ENCODE measurements at places on chromosomes 5 and 9.

DNA sequence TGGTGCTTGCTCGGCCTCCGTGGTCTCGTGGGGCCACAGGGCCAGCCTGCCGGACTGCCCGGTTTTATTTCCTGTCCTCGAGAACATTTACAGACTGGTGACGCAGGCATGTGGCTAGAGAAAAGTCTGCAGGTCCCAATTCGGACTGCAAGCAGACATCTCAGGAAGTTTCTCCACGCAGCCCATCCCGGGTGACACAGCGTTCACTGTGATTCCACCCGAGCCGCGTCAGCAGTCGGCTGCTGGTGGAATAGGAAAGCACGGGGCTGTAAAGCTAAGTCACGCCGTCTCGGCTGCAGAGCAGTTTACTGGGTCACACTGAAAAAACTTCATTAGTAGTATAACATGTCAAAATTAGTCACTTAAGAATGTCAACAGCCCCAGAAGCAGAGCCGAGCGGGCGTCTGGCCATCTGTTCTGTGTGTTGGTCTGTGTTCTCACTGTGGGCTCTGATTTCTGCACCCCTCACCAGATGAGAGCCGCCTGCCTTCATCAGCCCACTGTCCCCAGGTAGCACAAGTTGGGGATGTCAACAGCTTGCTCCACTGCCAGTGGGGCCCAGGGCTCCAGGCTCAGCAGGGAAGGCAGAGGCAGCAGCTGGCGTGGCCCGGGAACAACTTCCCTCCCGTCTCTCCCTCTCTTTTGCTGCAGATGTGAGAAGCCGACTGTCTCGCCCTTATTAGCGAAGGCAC lies 363.7 kb downstream of the IRX2 start:
- no peak for DNase-seq

GRCh38 chr9:25310961-25311360 lies 367.3 kb downstream of the TUSC1 start:
- no peak for DNase-seq

GRCh38 chr5:134432677-134433359 lies 21.1 kb upstream of the CDKN2AIPNL start:
- no peak for DNase-seq

- DNase-seq, result no peak
These were observed 13.3 kb upstream of the VAV2 start for GRCh38 chr9:134005381-134005780.

- no peak for DNase-seq
These were observed 181.1 kb upstream of the ELAVL2 start for GRCh38 chr9:24007185-24007584.
